Activated CD8-positive, alpha-beta memory T cell treated with anti-CD3 and anti-CD28 coated beads for 1 hour (primary cell): ENCODE measurements at places on chromosomes 2 and 18.

DNA sequence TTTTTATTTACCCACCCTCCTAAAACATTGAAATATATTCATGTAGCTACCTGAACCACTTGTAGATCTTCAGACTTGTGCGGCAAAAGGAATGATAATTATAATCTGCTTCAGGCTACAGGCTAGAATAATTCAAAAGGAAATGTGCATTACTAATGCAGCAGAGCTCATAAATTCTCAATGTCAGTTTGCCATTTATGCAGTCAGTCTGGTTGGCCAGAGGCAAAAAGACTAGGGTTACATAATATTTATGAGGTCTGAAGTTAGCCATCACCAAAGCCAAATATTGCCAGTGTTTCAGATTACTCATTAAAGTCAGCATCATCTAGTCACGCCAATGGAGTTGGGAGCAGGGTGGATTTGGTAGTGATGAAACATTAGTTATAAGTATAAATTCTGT is 38.9 kb downstream of the METAP1D start:
- DNase-seq = no peak

- DNase-seq = no peak
Measured at GRCh38 chr2:130759906-130760753, 4.8 kb downstream of the AMER3 start.

DNA sequence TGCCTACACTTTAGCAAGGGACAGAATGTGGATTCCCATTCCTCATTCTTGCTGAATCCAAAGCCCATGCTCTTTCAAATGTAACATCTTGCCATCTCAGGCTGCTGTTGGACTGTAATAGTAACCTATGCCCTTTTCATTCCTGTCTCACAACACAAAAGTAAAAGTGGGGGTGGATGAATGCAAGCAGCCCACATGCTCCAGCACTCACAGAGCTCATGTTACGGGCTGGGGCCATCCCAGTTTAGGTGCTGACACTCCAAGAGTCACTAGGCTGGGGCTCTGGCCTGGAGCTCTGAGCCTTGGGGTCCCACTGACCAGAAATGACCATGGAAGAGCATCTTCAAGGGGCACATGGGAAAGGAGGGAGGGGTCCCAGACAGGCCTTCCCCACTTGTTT is 47.6 kb downstream of the CCBE1 start:
- no peak for DNase-seq

DNA sequence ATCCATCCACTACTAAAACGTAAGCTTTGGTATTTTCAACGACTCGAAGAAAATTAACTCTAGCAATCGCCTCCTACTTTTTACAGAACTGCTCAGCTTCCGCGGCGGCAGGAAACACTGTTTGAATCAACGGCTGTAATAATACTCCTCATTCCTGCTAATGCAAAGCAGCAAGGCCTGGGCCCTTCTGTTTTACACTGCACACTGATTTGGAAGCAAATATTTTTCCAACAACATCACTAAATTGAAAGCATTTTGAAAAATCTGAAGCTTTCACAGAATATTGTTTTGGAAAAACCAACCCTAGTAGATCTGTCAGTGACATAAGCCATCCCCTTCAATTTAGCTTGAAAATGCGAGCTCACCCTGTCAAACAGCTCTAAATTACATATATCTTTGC is 261.2 kb downstream of the TXNL1 start:
- DNase-seq = no peak

DNA sequence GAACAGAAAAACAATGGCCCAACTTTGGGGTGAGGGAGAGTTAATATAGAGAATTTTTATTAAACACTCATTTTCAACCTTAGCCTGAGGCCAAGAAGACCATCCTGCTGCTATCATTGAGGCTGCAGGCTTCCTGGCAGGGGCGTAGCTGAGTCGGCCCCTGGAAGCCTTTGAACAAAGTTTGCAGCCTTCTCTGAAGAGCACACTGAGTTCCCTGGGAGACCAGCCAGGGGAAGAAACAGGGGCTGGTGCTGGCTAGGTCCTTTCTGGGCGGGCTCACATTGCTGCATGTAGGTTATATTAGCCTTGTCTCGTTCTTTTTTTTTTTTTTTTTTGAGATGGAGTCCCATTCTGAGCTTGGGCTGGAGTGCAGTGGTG is 126.8 kb upstream of the HS6ST1 start:
- no peak for DNase-seq

GRCh38 chr2:137117385-137117784 is 352.0 kb downstream of the THSD7B start:
- DNase-seq = no peak

- no peak for DNase-seq
Measured at GRCh38 chr2:178990533-178991241, 59.2 kb downstream of the CCDC141 start.

DNA sequence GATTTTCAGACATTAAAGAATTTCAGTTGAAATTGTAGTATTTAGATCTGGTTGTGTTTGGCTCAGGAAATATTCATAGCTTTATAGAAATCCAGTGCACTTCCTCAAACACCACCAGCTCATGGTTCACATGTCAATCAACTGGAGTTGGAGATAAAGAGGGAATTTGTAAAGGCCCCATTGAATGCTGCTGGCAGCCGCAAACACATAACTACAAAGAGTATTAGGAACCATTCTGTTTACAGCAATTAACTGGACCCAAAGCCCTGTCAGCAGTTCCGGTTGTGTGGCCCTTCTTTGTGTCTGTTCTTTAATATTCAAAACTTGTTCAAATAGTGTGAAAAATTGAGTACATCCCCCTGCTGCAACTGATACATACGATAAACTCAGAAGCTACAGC is 107.4 kb upstream of the LRRTM4 start:
- DNase-seq = no peak

DNA sequence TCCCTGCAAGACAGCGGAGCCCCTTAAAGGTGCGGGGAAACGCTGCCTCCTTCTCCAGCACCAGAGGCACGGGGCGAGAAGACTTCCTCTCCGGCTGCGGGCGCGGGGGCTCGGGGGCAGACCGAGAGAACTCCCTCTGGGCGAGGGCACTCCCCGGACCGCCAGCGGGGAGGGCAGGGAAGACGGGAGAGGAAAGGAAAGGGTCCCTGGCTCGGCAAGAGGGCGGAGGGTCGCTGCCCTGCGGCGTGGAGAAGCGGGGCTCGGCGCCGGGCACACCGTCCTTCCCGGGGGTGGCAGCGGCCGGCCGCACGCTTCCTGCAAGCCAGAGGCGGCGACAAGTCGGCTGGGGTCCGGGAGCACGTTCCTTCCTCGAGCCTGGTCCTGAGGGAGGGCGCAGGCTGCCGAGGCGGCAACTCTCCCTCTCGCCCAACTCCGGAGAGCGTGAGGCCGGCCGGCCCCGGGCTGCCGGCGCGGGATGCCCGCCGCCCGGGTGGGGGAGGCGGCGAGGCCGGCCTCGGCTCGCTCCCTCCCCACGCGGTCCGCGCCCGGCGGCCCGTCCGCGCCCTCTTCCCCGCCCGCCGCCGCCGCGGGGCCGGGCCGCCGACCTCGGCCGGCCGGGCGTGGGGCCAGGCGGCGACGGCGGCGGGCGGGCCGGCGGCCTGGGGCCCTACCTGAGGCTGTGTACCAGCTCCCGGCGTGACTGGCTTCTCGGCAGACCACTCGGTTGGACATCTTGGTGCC is 1.1 kb downstream of the MEMO1 start:
- DNase-seq = no peak

- no peak for DNase-seq
Measured at GRCh38 chr2:8219096-8219495, 462.8 kb upstream of the ID2 start.

GRCh38 chr2:205646680-205647079 is 35.6 kb upstream of the NRP2 start:
- no peak for DNase-seq

DNA sequence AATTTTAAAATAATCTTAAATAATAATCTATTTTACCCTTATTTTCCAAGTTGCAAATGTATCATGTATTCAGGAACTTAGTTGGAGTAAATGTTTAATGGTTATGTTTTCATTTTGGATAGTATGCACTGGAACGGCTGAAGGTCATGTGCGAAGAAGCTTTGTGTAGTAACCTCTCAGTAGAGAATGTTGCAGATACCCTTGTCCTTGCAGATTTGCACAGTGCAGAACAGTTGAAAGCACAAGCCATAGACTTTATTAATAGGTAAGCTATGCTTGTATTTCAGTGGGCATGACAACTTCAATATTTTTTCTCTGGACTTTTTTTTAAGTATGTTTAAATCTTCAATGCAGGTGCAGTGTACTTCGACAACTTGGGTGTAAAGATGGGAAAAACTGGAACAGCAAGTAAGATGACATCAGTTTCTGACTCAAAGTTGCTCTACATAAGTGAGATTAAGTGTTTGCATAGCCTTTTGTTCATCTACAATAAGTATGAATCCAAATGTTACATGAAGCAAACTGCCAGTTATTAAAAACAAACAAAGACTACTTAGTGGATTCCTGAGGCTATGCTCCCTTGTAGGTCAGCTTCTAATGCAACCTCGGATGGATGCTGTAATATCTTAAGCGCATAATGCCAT is 63.1 kb downstream of the SPOPL start:
- no peak for DNase-seq

GRCh38 chr2:110678457-110679336 is 834 bp upstream of the BUB1 start:
- no peak for DNase-seq

- no peak for DNase-seq
Measured at GRCh38 chr18:5879479-5879882, 15.8 kb downstream of the TMEM200C start.
